CD4-positive, alpha-beta T cell treated with Interleukin-17A for 1 hour (primary cell): ENCODE measurements at places on chromosomes 13 and 19.

DNA sequence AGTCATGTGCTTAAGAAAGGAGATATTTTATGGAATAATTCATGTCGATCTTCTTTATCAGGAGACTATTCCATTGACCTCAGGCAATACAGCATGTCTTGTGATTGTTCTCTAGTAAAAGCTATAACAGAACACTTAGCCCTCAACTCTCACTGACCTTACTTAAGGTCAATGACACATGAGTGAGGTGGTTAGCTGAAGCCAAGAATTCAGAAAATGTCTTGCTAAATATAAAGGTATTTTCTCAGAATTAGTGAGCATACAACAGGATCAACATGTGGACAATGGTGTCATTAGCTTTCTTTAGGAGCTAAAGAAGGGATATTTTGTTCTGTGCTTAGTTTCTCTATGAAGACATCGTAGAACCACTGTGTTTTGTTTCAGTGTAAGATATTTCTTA, 1730.4 kb upstream of the SLC10A2 start:
- DNase-seq, result no peak

- DNase-seq, result no peak
Observed at GRCh38 chr13:47934371-47934770, 66.7 kb downstream of the SUCLA2 start.

- DNase-seq, result no peak
Observed at GRCh38 chr13:40306817-40307216, 359.6 kb downstream of the FOXO1 start.

DNA sequence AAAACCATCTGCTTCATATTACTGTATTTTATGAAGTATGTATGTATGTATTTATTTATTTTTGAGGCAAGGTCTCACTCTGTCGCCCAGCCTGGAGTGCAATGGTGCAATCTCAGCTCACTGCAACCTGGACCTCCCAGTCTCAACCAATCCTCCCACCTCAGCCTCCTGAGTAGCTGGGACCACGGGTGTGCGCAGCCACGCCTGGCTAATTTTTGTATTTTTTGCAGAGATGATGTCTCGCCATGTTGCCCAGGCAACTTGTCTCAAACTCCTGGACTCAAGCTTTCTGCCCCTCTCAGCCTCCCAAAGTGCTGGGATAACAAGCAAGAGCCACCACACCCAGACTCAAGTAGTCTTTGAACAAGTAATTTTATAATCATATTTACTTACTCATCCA, 5.5 kb downstream of the KATNAL1 start:
- no peak for DNase-seq

DNA sequence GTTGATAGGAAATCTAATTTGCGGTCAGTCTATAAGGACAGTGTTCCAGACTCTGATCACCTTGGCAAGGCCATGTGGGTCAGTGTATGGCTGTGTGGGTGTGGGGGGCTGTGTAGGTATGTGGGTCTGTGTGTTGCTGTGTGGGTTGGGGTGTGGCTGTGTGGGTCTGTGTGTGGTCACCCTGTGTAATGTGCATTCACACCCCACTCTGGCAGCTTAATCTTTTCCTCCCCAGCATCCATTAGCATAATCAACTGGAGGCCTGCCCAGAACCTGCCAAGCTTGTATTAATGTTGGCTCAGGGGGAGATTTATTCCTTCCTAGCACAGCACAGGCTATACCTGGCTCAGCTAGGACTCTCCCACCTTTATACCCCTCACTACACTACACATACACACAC, 203.2 kb downstream of the TUBA3C start:
- no peak for DNase-seq

GRCh38 chr19:19421299-19421696, 15.8 kb downstream of the GATAD2A start:
- DNase-seq, result no peak

DNA sequence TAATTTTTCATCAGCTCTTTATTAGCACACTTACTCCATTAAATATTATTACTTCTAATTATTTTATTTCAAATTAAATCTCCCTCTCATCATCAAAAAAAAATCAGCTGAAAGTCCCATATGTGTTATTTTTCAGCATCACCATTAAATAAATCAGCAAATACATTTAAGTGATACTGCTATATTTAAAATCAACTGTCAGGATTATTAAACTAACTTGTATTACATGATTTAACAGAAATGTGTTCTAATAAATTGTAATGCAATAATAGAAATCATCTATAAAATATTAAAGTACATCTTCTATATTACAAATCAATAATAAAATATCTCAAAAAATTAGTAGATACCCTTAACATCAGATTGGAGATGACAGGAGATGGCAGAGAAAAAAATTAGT, 538.6 kb upstream of the MIR17HG start:
- DNase-seq, result no peak
